Vagina (tissue), 2 donors: ENCODE measurements at places on chromosomes 4 and X. TPM values are rescaled to one million over a fixed set of nuclear protein-coding genes. Genes with fewer than 3 reads are reported as not detected.

DNA sequence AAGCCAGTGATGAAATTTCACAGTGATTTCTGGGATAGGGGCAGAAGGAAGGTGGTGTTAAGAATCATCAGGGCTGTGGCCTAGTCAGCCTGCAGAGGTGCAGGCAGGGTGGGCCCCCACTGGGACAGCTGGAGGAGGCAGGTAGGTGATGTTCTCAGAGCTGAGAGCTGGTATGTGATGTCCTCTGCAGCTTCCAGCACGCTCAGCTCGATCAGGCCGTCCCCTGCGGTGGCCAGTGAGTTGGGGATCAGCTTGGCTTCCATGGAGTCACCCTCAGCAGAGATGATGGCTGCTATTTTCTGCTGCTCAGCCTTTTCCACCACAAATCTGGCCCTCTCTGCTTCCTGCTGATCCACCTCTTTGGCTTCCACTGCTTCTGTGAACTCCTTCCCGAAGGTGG lies 81.1 kb downstream of the IL1RAPL2 start:
- no peak for DNase-seq

TIGD4 gene
- 0.49 TPM for total RNA-seq

DNA sequence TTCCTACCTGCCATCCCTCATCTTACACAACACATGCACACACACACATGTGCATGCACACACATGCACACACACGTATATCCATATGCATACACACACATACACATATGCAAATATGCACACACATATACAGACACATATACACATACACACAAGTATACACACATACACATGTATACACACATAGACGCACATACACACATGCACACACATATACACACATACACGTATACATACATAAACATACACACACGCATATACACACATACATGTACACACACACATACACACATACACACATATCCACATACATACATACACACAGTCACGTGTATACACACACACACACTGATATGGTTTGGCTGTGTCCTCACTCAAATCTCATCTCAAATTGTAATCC lies 37.0 kb upstream of the AFAP1 start:
- DNase-seq, result no peak

SLC30A9 gene
- 50.3 TPM for total RNA-seq
